ENCODE measurements at places on chromosomes 16 and 17.

GRCh38 chr16:84284154-84284722 lies 10.4 kb upstream of the WFDC1 start:
- DNase-seq: no peak

- no peak for DNase-seq
Measured at GRCh38 chr16:54270711-54271110, 15.9 kb downstream of the IRX3 start.

DNA sequence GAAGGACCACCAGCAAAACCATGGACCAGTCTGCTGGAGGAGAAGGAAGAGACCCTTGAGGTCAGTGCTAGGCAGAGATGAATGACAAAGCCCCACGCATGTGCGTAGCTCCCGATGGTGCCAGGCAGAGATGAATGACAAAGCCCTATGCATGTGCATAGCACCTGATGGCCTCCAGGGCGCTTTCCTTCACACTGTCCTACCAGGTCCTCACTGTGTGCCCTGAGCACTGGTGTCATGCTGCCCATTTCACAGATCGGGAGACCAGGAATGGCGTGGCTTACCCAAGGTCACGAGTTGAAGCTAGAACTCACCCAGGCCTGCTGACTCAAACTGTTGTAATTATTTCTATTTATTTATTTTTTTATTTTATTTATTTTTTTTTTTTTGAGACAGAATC lies 149.6 kb downstream of the KATNIP start:
- no peak for DNase-seq

DNA sequence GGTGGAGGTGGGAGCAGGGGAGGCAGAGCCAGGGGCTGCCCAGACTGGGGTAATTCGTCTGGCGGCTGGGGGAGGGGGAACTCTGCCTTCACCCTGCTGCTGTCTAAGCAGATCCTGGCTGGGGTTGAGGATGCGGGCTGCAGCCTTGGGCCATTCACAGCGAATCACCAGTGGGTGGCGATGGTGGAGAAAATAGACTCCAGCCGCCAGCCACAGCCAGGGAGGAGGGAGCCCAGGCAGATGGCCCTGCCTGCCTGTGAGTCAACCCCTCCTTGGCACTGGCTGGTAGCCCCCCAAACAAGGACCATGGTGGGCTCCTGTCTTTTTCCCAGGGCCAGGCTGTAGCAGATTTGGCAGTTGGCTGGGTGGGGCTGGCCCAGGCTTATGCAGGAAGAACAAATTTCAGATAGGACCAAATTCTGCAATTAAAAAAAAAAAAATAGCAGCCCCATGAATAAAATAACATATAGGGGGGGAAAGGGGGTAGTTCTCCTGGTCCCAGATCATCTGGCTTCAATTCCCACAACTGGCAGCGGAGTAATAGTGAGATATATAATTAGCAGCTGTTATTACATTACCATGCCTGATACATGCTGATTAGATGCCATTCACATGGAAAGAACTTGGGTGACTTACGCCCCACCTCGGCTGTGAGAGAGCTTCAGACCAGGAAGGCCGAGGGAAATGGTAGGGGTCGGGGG lies 41.5 kb upstream of the CDH5 start:
- DNase-seq: no peak

GRCh38 chr16:53768593-53768992 lies 64.6 kb downstream of the FTO start:
- peak; percentile 88 for DNase-seq

- DNase-seq: no peak
Measured at GRCh38 chr16:57616876-57617275, 11.6 kb upstream of the ADGRG1 start.

DNA sequence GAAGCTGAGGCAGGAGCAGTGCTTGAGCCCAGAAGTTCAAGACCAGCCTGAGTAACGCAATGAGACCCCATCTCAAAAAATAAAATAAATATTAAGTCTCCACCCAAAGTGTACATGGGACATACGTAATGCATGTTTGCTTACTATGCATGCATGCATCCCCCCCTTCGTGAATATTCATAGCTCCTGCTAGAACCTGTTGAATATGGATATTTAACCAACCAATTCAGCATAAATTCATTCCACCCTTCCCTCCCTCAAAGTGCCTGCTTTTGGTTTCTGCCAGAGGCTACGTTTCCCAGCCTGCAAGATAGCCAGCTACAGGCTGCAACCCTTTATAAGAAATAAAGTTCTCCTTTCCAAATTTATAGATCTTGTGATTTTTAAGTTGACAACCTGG lies 12.9 kb upstream of the PSMD7 start:
- DNase-seq: no peak

DNA sequence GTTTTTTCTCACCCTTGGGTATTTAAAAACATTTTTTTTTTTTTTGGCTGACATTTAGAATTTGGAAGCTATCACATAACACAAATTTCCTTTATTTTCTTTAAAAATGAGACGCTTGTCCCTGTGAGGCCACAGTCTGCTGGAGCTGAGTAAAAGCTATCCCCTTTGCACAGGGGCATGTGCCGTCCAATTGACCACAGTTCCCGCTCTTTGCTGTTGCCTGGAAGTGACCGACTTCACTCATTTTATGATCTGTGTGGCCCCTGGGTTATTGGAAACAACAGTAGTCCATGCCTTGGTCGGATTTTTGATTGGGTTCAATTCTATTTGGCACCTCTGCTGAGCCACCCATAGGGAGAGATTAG lies 405.0 kb downstream of the CPPED1 start:
- DNase-seq: no peak

GRCh38 chr16:68369697-68370580 lies 59.1 kb downstream of the PRMT7 start:
- DNase-seq: no peak

DNA sequence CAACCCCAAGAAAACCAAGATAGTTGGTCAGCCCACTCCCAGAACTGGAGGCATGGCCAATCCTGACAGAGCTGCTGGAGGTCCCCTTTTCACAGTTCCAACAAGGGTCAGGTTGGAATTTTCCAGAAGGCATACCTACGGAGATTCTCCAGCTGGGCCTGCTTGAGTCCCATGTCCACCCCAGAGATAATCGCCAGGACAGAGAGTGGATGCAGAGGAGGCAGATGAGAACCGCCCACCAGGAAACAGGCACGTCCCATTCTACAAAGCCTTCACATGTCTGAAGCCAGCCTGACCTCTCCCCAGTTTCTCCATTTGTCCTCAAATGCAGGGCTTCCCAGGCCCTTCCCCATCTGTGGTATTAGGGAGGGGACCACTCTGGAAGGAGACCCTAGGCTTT lies 47.4 kb upstream of the SMURF2 start:
- no peak for DNase-seq

DNA sequence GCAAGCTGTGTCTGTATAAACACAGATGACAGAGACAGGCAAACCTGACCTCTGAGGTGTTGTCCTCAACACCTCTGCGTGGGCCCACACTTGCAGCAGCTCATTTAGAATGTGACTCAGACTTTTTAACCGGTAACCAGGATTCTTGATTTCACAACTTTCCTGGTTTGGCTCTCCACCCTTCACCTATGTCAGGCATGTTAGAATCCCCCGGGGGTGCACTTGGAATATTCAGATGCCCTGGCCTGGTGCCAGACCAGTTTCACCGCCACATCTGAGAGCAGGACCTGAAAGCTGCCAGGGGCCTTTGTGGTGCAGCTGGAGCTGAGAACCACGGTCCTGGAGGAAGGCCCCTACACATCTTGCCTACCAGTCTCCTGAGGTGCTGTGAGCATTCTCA lies 4.8 kb downstream of the DHODH start:
- no peak for DNase-seq

GRCh38 chr17:19387921-19388521 lies 1.0 kb upstream of the MFAP4 start:
- peak; percentile 34 for DNase-seq

DNA sequence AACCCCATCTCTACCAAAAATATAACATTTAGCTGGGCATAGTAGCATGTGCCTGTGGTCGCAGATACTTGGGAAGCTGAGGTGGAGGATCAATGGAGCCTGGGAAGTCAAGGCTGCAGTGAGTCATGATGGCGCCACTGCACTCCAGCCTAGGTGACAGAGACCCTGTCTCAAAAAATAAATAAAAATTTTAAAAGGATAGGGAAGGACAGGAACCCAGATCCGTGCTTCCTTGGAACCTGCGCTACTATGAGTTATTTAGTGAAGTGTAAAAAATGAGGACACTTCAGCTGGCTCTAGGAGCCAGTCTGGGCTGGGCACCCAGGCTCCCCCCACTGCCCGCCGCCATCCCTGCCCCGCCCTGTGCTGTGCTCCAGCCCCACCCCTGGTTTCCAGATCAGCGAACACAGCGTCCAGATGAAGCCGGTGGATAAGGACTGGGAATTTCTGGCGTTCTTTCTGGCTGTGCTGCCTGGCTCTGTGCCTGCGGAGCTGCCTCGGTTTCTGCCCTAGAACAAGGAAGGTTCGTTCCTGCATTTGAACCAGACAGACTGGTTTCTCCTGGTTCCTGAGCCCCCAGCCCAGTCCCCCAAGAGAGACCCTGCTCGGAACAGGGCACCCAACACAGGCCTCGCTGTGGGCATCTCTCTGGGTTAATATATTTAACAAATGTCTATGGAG lies 18.5 kb downstream of the PLLP start:
- no peak for DNase-seq

DNA sequence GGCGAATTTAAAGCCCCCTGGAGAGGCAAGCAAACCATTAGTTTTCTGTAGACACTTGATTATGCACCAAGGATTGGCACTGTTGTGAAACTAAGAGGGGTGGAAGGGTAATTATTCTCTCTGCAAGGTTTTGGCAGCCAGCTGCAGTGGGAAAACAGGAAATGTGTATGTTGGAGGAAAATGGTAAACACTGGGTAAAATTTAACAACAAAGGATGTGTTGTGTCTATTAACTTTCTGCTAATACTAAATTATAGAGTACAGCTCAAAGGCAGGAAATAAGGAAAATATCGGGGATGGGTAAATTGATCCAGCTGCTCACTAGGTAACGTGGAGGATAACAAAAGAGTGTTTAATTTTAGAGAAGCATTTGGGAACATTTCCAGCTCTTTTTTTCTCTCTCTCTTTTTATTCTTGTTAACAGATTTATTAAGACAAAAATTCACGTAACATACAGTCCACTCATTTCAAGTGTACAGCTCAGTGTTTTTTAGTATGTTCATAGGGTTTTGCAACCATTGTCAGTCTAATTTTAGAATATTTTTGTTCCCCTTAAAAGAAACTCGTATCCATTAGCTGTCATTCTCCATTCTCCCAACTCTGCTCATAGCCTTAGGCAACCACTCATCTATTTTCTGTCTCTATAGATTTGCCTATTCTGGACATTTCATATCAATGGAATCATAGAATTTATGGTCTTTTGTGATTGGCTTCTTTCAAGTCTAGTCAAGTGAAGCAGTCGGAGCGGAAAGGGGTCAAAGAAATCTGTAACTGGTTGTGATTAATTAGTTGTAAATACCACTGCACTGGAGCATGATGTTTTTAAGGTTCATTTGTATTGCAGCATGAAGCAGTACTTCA lies 41.8 kb downstream of the TANGO6 start:
- no peak for DNase-seq

GRCh38 chr16:51161440-51162195 lies 10.5 kb upstream of the SALL1 start:
- no peak for DNase-seq

GRCh38 chr17:68646626-68647526 lies 45.7 kb upstream of the FAM20A start:
- DNase-seq: no peak

- DNase-seq: no peak
Measured at GRCh38 chr16:65122724-65123395, 997 bp upstream of the CDH11 start.

DNA sequence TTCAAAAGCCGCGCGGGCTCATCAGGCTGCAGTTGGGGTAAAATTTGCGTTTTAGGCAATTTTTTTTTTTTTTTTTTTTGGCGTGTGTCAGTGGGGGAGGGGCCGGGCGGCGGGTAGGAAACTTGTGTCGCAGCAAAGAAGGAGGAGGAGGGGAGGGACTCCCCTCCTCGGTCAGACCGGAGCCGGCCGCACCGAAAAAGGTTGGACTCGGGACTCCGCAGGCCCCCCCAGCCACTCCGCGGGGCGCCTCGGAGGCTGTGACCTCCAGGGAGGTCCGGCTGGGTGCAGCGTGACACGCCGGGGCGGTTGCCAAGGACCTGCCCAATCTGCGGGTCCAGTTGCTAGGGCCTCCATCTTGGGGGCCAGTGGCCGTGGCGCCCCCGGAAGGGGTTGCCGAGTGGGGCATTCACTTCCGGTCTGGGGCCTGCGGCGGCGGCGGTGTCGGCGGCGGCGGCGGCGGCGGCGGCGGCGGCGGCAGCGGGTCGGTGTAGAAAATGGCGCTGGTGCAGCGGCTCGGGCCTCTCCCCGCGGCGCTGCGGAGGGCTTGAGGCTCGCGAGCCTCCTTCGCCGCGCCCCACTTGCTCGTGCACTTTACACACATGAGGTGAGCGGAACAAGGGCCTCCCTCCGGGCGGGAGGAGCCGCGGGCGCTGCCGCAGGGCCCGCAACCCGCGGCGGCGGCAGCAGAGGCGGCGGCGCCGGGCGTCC lies at the start of gene TNRC6A:
TSS of gene TNRC6A (plus strand) at position 409 of the 708 bp plus-strand sequence. CDS start at position 600, 191 bp downstream.
- DNase-seq: peak; percentile 32

DNA sequence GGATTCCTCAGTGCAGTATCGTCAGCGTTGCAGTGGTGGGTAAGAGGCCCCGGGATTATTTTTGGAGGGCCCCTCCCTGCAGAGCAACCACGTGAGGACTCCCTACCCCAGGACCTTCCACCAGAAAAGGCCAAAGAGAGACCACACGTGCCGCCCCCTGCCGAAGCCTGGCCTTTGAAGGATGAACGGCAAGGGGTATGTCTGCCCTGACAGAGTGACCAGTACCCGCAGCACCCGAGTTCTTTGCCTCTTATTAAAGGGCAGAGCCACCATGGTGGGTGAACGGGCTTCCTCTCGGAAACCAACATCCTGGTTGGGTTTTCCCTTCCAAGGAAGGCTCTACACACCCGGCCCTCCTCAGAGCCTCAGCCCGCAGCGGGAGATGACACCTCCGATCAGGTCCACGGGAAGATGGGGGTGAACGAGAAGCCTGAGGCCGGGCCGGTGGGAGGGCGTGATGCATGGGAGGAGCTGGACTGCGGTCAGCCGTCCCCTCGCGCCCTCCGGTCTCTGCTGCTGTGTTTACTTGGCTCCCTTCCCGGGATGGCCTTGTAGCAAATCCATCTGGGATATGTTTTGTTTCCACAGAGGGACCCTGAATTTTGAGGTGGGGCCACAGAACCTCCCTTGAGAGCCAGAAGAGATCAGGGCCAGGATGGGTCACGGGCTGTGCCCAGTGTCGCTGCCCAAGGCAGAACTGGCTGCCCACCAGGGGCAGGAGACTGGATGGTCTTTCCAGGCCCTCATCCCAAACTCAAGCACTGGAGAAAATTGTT lies 49.1 kb downstream of the TBC1D16 start:
- DNase-seq: no peak
